ENCODE measurements at places on chromosomes 1 and 21. TPM values are rescaled to one million over a fixed set of nuclear protein-coding genes. Genes with fewer than 3 reads are reported as not detected.

- no peak for DNase-seq
Measured at GRCh38 chr1:48005253-48006117, 8.3 kb upstream of the TRABD2B start.

DNA sequence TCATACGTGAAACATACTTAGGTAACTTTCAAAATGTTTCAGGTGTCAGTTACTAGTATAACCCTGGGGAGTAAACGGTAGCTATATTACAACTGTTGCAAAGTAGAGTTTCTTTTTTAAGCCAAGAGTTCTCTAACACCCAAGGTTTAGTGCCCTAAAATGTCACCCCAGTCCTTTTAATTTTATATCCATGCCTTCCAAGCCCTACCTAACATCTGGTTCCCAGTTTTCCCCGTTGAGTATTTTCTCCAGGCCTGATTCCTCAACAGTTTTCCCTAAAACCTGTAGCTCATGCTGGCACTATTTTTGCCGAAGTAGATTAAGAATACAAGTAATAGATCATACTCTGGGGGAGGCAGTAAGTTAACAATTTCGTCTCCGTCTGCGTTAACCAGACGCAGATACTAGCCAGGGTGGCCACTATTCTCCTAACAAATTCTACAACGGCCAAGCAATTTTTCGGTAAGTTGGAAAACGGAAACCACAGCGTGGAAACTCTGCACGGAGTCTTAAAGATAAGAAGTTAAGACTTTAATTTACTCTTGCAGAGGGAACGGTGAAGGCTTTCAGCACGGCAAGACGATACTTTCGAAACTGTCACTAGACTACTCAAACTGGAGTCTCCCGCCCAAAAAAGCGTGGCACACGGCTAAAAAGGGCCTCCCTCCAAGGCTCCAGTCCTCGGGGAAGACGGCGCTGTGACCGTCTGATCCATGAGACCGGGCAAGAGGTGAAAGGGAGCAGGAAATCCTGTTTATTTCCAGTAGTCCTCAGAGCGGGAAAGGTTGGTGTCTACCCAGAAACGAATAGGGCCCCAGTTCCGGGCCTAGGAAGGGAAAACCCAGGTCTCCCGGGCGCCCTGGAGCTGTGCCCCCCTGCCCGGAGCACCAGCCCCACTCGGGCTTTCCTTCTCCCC, 945 bp downstream of the SRSF4 start:
- no peak for DNase-seq

DNA sequence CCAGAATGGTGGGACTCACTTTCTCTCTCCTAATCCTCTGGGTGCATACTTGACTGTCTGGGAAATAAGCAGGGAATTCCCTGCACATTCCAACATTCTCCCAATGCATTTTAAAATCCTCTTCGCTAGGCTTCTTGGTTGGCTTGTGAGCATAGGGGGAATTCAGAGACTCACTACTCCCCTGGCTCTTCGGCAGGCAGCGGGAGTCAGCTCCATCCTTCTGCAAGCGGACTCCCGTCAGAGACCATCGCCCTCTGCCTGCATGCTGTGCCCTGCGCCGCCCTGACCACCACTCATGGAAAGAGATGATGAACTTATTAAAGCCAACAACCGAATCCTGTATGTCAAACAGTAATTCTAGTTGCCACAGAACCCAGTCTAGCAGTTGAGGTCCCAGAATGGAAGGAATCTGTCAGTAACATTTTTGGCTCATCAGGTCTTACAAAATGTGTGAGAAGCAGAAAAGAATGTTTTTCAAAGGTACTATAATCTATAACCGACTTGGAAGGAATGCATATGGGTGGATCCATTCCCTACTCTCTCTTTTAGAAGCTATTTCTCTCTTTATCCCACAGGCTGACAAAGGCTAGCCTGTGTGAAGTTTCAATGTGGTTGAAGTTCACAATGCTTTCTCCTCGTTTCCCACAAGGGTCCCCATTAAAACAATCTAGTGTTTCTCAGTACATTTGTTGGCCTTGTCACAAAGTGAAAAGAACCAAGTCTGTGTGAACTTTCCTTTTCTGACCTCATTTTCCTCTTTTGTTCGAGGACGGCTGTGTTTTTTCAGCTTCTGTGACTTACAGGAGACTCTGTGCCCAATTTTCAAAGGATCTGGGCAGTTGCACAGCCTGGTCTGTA, 119.1 kb upstream of the ADAR start:
- DNase-seq, result no peak

GRCh38 chr1:114258633-114259032, 105.0 kb upstream of the SYT6 start:
- DNase-seq, result no peak

The GPR25 gene
- not detected for total RNA-seq

The TSPEAR gene
- total RNA-seq, result not detected

Data from omental fat pad (tissue), 4 donors.